ENCODE measurements at places on chromosomes 4 and X.

DNA sequence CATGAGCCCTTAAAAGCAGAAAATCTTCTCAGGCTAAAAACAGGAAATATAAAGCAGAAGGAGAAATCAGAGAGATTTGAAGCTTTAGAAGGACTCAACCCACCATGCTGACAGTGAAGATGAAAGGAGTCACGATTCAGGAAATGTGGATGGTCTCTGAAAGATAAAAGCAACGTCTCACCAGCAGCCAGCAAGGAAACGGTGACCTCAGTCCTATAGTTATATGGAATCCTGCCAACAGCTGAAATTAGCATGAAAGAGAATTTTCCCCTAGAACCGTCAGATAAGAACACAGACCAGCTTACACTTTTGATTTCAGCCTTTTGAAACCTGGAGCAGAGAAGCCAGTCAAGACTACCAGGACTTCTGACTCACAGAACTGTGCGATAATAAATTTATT, 715.7 kb upstream of the HTR2C start:
- DNase-seq: no peak

- no peak for DNase-seq
Measured at GRCh38 chr4:13309751-13310150, 174.4 kb downstream of the RAB28 start.

- peak; percentile 41 for DNase-seq
Measured at GRCh38 chr4:155442267-155443105, 65.7 kb upstream of the MAP9 start.

DNA sequence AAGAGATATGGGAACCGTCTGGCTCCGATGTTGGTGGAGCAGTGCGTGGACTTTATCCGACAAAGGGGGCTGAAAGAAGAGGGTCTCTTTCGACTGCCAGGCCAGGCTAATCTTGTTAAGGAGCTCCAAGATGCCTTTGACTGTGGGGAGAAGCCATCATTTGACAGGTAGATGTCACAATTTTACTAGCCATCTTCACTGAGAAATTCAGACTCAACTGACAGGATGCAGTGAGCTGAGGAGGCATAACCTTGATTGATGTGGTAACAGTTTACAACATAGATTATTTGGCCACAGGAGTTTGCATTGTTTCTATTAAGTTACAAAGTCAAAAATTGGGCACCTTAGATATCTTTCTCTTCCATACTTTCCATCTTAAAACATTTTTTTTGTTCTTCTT, 417.7 kb downstream of the MAPK10 start:
- DNase-seq: no peak

DNA sequence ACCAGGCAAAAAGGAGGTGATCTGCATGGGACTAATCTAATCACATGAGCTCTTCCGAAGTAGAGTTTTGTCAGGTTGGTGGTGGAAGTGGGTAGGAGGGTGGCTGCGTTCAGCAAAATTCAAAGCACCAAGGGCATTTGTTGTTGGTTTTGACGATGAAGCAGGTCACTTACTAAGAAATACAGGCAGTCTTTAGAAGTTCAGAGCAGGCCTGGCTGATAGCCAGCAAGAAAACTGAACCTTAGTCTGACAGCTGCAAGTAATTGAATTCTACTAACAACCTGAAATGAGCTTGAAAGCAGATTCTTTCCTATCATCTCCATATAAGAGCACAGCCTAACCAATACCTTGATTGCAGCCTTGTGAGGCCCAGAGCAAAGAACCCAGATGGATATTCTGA, 505.8 kb downstream of the KLHL13 start:
- DNase-seq: no peak

GRCh38 chr4:89213382-89213701, 94.3 kb downstream of the GPRIN3 start:
- DNase-seq: no peak

GRCh38 chr4:76955182-76955581, 5.6 kb downstream of the SEPTIN11 start:
- DNase-seq: no peak

- DNase-seq: no peak
Measured at GRCh38 chr4:148029781-148030180, 297.9 kb downstream of the ARHGAP10 start.

DNA sequence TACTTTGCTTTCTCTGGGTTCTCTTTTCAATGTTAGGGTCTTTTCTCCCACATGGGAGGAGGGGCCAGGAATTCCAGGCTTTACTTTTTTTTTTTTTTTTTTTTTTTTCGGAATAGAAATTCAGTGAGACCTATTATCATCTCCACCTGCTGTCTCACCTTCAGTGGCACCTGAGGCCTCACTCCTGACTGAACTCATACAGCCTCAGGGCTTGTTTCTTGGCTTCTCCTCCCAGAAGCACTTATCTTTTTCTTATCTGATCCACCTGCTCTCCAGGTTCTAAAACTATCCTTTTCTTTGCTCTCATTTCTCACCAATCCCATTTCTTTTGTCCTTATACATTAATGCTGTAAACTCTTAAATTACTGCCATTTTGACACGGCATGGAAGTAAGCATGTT, 117.3 kb upstream of the PPP3CA start:
- DNase-seq: no peak

- DNase-seq: no peak
Measured at GRCh38 chr4:152594978-152595925, 59.4 kb upstream of the FBXW7 start.

- DNase-seq: no peak
Measured at GRCh38 chrX:110836982-110837381, 41.4 kb upstream of the CHRDL1 start.

DNA sequence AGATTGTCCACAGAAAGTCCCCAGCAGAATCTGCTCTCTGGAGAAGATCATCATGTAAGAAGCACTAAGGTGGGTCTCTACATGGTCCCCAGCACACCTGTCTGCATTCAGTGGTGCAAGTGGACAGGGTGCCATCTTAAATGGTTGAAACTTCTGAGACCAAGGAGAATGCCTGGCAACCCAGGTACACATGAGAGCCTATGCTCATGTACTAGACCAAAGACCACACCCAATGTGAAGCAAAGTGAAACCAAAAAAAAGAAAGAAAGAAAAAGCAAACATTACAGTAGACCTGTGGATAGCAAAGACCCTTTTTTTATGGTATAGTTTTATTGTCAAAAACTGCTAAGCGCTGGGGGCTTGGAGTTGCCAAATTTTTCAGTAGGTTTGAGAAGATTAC, 15.0 kb downstream of the CD40LG start:
- DNase-seq: no peak

- no peak for DNase-seq
Measured at GRCh38 chr4:190016369-190017289, 10.4 kb downstream of the FRG2 start.

DNA sequence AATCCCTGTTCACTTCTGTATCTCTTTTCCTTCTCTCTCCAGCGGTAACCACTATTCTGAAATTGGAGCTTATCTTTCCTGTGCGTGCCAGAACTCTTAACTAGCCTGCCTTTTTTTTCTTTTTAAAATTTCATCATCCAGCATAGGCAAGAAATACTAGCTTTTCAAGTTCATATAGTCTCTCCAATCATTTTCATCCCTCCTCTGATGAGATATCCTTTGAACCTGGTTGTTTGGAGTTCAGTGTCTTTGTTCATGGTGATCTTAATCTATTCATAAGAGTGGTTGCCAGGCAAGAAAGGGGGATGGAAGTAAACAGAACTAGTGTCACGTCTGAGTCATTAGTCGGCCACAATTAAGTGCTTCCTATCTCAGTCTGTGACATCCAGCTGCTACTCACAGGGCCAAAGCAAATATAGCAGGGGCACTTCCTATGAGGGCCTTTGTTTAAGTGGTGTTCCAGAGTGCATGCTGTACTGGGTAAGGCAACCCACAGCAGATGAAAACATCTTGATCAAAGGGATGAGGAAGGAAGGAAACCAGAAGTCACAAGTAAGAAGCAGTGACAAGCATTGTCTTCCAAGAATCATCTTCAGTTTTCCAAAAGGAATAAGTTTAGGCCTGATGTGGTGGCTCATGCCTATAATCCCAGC, 56.4 kb upstream of the XIAP start:
- peak; percentile 33 for DNase-seq

Data from GM04504 (cell line).